Activated CD8-positive, alpha-beta memory T cell treated with anti-CD3 and anti-CD28 coated beads for 1 hour (primary cell): ENCODE measurements at places on chromosomes 3 and 15.

DNA sequence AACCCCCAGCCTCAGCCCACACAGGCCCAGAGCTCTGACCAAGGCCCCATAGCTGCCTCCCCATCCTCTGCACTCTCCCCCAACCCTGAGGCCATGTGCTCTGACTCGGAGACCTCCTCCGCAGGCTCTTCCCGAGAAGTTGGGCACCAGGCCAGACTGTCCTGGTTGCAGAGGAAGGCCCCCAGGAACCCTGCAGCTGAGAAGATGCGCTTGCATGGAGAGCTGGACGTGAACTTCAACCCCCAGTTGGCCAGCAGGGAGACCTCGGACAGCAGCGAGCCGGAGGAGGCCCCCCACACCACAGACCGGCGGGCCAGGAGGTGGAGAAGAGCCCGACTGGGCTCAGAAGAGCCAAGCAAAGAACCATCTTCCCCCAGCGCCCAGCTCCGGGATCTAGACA lies 119.5 kb upstream of the EIF1B start:
- DNase-seq = no peak

- DNase-seq = no peak
Measured at GRCh38 chr3:171622126-171622525, 161.9 kb upstream of the TNIK start.

DNA sequence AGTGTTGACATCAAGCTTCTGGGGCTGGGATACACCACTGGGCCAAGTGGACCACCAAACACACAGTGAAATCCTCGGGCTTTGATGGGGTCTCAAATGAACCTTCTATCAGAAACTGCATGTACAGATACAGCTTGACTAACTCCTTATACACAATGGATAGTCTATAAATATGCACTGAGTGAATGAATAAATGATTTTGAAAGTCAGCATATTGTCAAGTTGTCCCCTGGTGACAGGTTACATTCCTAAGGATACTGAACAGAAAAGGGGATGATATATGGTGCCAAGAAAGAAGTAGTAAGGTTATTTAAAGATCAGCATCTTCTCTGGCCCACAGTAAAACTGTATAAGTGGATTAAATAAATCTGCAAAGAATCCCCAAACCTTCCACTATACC lies 159.4 kb upstream of the SLC2A2 start:
- DNase-seq = no peak

DNA sequence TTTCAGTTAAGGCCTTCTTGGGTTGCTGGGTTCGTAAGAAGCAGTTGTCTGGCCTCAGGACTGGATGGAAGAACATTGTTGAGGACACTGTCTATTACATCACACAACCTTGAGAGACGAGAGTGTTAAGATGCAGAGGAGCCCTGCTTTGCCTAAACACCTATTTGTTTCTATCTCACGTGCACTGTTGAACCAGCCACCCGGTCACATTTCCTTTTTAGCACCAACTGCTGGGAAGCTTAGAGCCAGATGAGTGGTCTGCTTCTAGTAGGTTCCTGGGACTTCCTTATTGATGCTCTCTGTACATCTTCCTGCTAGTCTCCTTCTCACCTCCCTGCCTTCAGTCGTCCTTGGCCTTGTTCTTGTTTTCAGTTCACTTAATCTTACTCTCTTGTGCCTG lies 22.3 kb downstream of the CAND2 start:
- DNase-seq = no peak

DNA sequence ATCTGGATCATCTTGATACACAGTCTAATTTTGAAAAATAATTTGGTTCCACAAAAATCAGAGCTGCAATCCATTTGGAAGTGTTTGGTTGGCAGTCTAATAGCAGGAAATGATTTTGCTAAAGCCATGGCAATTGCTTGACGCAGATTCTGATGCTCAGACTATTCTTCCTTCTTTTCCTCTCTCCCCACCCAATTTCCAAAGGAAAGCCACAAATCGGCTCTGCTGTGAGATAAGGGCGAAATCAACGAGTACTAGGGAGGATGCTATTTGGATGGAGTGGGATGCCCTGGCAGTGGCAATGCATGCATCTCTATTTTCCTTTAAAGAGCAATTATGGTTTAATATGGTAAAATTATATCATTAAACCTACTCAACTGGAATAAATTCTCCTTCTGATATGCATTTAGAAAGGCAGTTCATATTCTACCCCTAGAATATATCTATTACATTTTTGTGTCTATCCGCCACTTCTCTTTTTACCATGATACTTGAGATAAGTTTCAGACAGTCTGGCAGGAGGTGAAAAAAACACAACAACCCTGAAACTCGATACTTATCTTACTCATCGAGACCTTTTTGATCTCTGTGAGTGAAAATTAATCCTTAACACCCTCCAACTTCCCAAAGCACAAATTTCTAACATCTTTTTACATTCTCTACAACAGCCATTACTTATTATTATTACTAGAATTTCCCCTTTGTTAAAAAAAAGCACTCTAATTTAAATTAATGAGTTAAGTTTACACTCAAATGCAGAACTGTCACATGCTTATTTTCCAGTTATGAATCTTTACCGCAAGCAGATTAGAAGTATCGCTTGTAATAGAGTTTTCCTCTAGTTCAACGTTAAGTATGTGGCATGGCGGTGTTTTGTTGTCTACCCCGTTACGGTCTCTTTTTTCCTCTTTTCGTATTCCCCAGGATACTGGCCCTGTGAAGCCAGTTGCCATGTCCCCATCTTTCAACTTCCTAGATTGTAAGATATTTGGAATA lies 433.3 kb downstream of the FOXP1 start:
- DNase-seq = no peak

GRCh38 chr3:7015683-7016440 lies 154.9 kb downstream of the GRM7 start:
- DNase-seq = no peak

GRCh38 chr15:52280326-52281084 lies 15.1 kb downstream of the MYO5C start:
- DNase-seq = no peak

DNA sequence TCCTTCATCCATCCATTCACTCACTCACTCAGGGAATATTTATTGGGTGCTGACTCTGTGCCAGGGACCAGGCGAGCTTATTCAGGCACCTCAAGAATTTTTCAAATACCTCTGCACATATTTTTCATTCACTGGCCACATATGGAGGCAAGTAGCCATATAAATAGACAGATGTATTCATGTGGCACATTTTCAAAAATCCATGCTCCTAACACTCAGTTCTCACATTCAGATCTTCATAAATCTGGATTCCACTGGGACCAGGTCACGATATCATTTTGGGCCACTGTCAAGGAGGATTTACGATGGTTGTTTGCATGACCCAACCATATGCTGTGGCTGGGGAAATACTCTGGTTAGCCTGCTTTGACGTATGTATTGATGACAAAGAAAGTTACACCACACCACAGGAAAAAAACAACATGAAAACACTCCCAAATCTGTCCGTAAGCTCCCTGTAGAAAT lies 241.8 kb upstream of the LRTM1 start:
- DNase-seq = no peak

DNA sequence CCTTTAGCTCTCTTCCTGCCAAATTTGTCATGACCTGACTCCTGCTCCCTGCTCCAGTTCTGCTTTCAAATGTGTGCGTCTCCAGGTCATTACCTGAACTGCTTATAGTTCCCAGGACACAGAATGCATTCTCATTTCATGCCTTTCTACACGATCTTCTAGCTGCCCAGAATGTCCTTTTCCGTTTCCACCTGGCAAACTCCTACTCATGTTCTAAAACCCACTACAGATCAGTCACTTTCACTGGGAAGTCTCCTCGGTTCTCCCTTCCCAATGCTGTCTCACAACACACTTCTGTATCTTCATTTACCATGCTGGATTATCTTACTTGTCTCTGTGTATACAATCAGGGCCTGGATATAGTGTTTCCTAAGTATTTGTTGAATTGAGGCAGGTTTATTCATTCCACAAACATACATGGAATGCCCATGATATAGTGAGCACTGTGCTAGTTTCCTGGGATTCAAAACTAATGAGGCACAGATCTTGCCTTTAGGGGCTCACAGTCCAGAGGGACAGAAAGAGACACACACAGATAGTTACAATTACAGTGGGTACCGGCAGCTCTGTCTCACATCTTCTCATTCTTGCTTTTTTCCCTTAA lies 1.6 kb upstream of the NOX5 start:
- DNase-seq = no peak

GRCh38 chr3:150736903-150737832 lies 25.8 kb downstream of the SIAH2 start:
- no peak for DNase-seq

DNA sequence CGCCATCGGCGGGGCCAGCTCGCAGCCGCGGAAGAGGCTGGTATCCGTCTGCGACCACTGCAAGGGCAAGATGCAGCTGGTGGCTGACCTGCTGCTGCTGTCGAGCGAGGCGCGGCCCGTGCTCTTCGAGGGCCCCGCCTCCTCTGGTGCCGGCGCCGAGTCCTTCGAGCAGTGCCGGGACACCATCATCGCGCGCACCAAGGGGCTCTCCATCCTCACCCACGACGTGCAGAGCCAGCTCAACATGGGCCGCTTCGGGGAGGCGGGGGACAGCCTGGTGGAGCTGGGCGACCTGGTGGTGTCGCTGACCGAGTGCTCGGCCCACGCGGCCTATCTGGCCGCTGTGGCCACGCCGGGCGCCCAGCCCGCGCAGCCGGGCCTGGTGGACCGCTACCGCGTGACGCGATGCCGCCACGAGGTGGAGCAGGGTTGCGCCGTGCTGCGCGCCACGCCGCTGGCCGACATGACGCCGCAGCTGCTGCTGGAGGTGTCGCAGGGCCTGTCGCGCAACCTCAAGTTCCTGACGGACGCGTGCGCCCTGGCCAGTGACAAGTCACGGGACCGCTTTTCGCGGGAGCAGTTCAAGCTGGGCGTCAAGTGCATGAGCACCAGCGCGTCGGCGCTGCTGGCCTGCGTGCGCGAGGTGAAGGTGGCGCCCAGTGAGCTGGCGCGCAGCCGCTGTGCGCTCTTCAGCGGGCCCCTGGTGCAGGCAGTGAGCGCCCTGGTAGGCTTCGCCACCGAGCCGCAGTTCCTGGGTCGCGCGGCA lies 1.8 kb downstream of the TLNRD1 start:
- DNase-seq = no peak

GRCh38 chr3:192875971-192876565 lies 41.6 kb downstream of the MB21D2 start:
- no peak for DNase-seq
